Panc1 (cell line): ENCODE measurements at places on chromosomes 2 and 18.

GRCh38 chr2:58930537-58930936 is 689.4 kb upstream of the FANCL start:
- DNase-seq = no peak

GRCh38 chr2:60295636-60295962 is 257.9 kb downstream of the BCL11A start:
- no peak for DNase-seq

DNA sequence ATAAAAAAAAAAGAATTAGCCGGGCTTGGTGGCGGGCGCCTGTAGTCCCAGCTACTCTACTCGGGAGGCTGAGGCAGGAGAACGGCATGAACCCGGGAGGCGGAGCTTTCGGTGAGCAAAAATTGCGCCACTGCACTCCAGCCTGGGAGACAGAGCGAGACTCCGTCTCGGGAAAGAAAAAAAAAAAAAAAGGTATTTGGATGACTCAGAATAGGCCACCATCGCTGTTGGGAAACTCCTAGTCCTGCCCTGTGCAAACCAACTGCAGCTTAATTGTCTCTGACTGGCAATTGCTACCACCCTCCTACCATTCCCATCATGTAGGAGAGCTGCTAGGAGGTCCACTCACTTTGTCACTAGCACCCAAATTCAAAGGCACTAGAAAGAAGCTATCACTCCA is 43.5 kb downstream of the ATP8B1 start:
- no peak for DNase-seq

DNA sequence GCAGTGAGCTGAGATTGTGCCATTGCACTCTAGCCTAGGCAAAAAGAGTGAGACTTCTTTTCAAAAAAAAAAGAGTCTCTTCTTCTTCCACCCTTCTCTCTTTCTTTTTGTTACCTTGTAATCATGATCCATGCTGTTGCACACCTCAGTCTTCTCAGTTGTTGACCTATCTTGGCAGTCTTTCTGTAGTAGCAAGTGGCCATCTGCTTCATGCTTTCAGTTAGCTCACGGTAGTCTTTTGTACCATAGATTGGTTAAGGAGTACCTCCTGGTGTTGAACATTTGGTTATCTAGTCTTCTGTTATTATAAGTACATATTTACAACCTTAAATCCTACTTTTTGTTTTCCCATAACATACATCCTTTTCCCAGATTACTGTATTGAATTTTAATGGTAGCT is 3.1 kb downstream of the GORASP2 start:
- DNase-seq = no peak

DNA sequence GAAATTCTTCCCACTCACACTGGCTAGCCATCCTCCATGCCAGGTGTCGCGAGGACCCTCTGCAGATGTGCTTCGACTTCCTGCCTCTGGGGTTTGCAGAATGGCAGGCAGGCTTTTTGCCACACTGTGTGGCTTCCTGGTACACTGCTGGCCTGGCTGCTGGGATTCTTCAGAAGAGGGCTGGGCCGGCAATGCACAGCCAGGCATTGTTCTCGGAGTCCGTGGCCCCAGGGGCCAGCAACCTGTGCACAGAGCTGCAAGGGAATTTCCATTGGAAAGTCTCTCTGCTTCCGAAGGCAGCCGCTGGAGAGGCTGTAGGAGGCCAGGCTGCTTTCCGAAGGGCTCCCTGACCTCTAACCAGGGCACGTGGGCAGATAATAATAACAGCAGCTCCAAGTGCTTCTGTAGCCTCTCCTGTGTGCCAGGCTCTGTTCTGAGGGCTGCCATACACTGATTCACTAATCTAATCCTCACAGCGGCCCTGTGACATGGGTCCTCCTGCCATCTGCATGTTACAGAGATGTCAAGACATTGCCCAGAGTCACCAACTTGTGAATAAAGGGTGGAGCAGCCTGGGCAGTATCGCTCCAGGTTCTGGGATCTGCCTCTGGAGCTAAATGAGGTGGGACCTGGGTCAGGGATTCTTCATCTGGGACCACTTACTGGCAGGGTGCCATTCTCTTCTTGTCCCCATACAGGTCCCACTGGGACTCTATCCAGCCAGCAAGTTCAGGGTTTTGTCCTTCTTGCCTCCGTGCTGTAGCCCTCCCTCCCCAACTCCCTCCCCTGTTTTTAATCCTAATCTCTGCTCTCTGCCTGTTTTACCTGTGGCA is 5.0 kb downstream of the LDLRAD4 start:
- no peak for DNase-seq

DNA sequence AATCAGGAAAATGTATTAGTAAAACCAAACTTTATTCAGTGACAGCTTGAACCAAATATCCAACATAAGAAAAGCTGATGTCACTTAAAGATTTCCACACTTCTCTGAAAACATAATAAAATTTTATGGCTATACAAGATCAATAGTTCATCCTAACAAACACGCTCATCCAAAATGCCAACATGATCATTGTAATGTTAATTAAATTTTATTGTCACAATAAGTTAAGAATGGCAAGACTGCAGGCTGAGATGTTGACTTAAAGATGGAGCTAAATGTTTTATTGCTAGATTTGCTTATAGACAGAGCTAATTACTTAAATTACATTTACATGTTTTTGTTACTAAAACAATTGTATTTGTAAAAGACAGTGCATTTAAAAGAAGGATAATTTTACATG is 140.3 kb downstream of the ERBB4 start:
- DNase-seq = no peak

- no peak for DNase-seq
Measured at GRCh38 chr2:62475172-62476011, 30.6 kb downstream of the TMEM17 start.

GRCh38 chr2:102301867-102302362 is 9.4 kb upstream of the IL1RL1 start:
- peak; percentile 36 for DNase-seq

DNA sequence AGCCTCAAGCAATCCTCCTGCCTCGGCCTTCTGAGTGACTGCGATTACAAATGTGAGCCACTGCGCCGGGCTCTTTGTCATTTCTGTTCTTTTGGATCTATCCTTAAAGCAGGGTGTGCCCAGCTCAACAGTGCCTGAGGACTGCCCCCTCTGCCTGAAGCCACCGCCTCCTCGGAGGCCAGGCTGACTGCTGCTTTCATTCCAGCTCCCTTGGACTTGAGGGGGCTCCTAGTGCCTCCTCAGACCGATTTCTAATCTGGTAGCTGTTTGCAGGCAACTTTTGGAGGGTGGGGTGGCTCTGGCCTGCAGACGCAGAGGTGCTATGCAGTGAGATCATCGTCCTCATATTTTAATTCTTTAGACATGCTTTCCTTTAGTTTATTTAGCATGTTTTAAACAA is 35.9 kb upstream of the KLF11 start:
- DNase-seq = no peak

DNA sequence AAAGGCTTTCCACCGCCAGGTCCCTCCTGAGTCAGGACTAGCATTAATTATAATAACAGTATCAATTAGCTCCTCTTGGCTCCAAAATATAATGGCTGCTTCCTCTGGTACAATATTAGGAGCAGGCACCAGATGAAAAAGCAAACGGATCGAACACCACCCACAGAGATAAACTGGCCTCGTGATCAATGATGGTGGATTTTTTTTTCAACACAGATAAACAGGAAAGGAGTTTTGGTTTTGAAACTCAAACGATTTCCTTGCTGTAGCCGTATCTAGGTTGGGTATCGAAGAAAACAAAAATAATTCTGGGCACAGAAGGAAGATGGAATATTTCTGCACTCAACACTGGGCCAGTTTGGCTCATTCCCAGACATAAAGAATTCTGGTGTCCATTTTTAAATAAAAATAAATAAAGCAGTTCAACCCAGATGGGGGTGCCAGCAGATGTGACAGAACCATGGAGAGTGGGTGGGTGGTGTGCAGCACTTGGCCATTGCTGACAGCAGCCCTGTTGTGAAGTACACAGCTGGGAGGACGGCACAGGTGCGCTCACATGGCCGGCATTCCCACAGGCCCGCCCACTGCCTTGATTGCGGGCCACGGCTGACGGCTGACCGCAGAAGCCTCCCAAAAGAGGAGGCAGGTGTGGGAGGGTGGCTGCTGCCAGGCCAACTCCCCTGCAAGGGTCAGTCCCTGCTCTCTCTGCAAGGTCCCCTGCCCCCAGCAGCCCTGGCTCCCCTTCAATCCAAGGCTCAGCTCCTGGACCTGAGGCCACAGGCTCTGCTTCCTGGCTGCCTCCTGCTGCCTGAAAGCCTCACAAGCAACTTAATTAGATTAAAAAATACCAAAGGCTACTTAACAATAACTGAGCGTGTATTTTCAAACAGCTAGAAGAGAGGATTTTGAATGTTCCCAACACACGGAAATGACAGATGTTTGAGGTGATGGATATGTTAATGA is 351.9 kb upstream of the ID2 start:
- DNase-seq = no peak

DNA sequence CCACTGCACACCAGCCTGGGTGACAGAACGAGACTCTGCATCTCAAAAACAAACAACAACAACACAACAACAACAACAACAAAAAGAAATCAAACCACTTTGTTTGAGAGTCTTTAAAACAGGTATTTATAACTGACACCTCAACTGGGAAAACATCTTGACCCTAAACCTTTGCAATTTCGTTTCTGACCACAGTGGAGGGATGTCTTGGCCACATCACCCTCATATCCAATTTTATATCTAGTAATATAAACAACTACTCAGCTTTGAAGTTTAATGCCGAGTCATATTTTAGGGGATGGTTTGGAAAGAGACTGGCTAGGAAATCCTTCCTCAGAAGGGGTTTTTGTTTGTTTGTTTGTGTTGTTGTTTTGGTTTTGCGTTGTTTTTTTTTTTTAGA is 37.8 kb upstream of the RMDN2 start:
- no peak for DNase-seq

GRCh38 chr2:142180820-142181533 is 50.2 kb upstream of the LRP1B start:
- no peak for DNase-seq

DNA sequence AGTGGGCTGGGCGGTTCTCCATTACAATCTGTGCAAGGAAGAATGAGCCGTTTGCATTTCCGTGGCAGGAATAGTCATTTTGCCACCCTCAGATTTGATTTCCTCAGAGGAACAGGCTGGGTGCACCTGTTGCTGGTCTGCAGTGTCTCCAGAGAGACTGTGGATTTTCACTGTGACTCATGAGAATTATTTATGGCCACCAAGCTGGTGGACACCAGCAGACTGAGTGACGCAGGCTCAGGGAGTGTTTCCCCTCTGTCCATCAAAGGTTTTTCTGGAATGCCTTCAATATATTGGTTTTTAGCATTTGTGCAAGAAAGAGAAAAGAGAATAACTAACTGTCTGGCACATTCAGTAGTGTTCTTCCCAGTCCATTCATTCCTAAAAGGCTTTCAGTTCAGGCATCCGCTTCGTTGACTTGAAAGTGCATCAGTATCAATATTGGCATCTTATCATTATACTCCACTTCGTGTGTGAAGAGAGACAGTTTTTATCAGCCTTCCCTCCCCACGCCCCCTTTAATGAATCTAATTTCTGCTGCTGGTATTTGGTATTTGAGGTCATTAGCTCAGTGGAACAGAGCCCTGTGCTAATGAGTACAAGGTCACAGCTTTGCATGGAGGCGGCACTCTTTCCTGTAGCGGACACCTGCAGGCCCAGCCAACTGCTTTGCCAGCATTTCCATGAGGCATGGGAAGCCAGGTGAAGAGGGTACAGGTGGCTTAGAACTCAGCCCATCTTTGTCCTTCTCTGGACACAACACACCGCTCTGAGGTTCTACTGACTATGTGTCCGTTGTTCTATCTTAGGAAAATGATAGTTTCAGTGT is 39.9 kb downstream of the PRKCE start:
- no peak for DNase-seq

DNA sequence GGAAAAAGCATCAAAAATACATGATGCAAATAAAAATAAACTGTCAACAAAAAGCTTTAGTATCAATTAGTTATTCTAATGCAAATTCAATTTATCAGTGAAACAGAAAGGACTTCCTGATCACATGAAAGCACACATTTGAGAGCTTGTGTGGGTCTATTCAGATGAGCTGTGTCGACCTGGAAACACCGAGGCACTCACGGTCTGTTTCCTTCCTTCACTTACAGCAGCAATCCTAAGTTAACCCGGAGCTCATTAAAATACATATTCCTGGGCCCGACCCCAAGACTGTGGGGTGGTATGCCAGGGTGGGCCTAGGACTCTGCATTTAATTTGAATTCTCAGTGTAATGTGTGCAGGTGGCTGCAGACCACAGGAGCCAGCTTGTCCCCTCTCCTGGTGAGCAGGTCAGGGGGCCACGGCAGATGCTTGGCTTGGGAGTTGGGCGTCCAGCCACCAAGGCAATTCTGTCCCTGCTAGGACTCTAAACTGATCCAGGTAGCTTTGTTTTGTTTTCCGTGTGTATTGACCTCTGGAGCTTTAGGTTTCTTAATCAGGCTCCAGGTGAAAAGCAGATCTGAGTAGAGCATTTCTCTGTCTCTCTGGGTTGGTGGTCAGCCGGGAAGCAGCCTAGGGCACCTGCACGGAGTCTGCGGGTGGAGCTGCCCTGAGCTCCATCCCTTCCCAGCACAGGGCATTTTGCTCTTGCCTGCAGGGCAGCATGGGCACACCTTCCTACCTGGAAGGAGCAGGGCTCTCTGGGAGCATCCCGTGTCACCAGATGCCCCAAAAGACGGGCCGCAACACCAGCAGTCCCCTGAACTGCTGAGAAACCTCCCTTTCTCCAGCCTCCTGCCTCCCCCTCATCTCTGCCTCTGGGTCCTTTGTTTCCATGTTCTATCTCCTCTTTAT is 9.0 kb downstream of the MBP start:
- DNase-seq = no peak

DNA sequence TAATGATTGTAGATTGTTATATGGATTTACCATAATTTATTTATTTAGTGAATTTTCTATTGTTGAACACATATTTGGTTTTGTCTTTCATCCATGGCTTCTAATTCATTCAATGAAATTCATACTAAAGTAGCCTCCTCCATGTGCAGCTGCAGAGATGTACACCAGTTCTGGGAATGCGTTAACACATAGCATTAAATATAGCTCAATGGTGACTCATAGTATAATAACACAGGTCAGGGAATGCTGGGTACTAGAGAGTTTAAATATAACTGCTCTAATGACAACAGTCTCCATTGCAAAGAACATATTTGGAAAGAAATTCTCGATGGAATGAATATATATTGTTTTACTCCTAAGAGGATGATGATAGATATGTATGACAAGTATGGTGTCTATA is 1190.2 kb upstream of the NRXN1 start:
- DNase-seq = no peak

DNA sequence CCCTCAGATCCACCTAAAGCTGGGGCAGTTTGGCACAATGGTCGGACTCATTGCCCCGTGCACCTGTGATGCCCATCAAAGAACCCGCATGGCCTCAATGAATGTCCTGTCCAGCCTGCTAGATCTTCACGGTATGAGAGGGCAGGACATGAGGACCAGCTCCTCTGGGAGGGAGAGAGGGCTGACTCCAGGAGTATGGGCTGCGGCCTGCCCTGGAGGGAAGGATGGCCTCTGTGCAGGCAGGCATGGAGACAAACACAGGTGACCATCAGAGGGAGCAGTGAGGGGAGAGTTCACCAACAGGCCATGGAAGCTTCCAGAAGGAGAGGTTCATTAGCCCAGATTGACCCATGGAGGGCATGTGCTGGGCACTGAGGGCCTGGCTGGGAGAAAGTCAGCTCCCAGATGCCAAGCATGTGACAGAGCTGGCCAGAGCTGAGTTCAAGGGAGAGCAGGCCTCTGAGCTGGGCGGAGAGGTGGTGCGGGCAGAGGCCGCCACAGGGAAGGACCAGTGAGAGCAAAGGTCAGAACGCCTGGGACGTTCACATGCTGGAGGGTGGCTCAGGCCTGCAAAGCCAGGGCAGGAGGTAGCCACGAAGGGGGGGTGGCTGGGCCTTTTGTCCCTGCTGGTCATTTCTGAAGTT is 36.2 kb downstream of the HJURP start:
- DNase-seq = no peak
